Activated CD4-positive, CD25-positive, alpha-beta regulatory T cell treated with anti-CD3 and anti-CD28 coated beads, Interleukin-2, amount 50 U/mL, for 72 hours (primary cell): ENCODE measurements at places on chromosomes 2 and 18.

DNA sequence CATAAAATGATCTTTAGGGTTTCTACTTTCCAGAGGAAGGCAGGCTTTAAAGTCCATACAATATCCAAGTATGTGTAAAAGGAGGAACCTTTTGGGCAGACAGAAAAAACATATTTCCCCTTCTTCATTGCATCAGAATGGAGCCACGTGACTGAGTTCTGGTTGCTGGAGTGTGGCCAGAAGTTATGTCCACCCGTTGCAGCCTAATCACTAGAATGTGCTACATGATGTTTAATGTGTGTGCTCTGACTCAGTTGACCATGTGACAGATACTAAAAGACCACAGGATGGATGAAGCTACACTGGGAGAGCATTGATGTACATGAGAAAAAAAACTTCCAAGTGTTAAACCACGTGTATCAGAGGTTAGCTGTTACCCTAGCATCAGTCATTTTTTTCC is 460.9 kb downstream of the RIT2 start:
- no peak for DNase-seq

GRCh38 chr2:160522951-160523710 is 29.5 kb upstream of the RBMS1 start:
- no peak for DNase-seq

GRCh38 chr2:226564667-226565066 is 235.0 kb downstream of the IRS1 start:
- DNase-seq = no peak

DNA sequence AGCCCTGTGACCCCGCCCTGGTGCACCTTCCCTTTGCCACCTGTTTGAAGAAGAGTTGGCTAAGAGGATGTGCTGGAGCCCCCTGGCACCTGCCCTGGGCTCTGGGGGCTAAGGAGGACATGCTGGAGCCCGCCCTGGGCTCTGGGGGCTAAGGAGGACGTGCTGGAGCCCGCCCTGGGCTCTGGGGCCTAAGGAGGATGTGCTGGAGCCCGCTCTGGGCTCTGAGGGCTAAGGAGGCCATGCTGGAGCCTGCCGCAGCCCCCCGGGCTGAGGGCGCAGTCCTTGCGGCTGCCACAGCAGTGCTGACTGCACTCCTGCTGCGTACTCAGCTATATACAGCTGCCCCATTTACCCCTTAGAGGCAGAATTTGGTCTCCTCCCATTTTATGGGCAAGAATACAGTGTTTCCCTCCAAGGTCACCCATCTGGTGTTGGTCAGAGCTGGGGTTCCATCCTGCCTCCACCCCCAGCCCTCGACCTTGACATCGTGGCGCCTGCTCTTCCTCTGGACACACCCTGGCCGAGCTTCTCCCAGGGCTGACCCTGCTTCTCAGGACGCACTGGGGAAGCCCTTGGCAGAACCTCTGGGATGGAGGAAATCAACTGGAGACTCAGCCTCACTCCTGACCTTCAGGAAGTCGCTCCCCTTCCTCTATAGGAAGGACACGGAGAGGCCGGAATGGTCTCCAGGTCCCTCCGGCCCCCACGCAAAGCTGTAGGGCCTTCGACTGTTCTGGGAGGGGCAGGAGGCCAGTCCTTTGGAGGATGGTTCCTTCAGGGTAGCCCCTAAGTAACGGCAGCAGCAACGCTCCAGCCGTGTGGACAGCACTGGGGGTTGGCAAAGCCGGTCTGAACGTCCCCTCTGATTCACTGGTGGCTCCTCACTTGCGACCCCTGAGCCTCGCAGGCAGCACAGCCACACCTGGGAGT is 65.0 kb upstream of the HPCAL1 start:
- DNase-seq = no peak

DNA sequence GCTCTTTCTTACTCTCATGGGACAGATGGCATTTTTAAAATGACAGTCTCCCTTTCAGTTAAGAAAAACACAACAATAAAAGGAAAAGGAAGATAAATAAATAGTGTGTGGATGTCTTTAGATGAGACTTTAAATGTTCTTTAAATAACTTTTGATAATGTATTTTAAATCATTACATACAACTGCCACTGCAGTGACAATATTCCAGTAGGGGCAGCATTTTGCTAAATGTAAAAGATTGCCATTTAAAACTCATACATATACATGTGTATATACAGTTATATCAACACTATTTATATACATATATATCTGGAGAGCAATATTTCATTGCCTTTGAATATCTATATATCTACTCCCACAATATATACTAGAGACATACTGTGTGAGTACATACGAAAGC is 90.7 kb downstream of the INO80D start:
- DNase-seq = no peak

DNA sequence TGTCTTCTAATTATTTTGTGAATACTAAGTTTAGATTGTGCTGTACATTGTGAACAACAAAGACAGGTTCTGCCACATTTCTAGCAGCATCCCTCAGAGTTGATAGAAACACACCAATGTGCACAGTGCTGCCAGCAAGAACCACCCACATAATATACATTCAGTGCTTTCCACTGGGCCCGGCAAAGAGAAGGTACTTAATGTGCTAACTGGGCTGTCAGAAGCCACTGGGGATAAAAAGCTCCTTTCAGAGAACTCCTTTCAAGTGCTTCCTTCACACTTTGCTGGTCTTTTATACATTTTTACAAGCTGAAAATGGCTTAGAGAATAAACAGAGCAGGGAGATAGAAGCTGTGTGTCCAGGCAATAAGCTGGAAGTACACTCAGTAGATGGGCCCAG is 58.0 kb upstream of the CAPN13 start:
- no peak for DNase-seq

- DNase-seq = peak; percentile 57
Measured at GRCh38 chr2:136008205-136008865, 22.9 kb upstream of the DARS1 start.

DNA sequence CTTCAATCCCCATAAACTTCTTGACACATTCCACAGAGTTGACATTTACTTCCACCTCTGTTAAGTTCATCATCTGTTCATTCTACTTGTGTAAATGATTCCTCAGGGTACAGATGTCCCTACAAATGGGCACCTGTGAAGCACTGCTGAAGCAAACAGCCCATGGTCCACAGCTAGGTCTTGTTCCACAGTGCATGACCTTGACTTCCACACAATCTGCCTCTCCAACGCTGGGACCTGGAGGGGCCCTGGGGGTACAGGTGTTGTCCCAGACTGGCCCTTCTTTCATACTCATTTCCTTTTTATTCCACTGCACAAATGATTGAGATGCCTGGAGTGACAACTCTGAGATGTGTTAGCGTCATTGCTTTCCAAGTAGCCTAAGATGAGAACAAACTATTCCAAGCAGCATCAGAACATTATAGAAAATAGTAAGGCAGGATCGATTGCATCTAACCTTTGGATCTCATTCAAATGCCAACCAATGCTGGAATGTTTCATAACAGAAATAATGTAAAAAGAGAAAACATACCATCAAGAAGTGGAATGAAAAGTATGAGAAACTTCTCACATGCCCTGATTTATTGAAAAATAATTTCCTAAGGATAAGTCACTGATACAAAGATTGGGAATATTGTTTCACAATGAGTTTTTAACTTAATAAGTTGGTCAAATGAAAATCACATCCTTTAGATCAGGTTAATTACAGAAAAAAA is 31.2 kb downstream of the PIEZO2 start:
- DNase-seq = no peak

- DNase-seq = no peak
Measured at GRCh38 chr2:234044157-234044556, 6.3 kb upstream of the SPP2 start.

DNA sequence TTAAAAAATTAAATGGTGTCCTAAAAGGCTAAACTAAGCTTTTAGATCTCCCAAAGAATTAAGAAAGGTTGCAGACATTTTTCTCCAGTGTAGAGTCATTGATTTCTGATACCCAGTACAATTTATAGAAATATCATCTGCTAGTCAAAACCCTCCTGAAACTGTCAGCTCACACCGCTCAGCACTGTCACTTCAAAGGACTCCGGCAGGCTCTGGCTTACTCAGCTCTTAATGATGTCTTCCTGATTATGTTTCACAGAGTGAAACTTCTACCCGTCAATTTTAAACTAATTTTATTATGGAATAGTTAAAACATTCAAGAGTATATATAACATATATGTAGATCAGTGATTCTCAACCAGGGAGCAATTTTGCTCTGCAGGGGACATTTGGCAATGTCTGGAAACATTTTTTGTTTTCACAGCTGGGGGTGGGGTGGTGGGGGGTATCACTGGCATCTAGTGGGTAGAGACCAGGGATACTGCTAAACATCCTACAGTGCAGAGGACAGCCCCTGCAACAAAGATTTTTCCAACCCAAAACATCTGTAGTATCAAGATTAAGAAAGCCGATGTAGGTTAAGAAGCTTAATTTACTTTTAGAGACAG is 31.6 kb downstream of the CDK15 start:
- no peak for DNase-seq

GRCh38 chr2:10469301-10469700 is 21.2 kb upstream of the ODC1 start:
- no peak for DNase-seq

DNA sequence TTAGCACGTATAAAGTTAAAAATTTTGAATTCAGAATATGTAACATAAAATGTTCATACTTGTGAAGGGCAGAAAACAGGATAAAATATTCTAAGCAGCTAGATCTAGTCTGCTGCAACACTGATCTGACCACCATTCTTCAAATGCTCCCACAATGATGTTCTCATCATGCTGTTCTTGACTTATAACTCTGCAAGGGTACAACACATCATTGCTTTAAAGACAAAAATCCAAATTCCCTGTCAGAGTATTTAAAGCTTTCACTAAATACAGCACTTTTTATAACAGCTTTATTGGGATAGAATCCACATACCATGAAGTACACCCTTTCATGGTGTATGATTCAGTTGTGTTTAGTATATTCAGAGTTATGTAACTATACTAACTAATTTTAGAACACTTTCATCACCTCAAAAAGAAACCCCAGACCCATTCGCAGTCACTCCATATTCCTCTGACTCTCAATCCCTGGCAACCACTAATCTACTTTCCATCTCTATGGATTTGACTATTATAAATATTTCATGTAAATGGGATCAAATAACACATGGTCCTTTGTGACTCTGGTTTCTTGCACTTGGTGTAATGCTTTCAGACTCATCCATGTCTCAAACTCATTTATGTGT is 56.4 kb downstream of the MAP4K3 start:
- no peak for DNase-seq

GRCh38 chr2:158979772-158980171 is 11.3 kb downstream of the TANC1 start:
- no peak for DNase-seq

GRCh38 chr2:232542715-232543467 is 3.4 kb downstream of the CHRNG start:
- peak; percentile 27 for DNase-seq

- DNase-seq = no peak
Measured at GRCh38 chr2:207219676-207220501, 54.1 kb upstream of the KLF7 start.

- DNase-seq = no peak
Measured at GRCh38 chr2:128386066-128386465, 67.4 kb upstream of the HS6ST1 start.

DNA sequence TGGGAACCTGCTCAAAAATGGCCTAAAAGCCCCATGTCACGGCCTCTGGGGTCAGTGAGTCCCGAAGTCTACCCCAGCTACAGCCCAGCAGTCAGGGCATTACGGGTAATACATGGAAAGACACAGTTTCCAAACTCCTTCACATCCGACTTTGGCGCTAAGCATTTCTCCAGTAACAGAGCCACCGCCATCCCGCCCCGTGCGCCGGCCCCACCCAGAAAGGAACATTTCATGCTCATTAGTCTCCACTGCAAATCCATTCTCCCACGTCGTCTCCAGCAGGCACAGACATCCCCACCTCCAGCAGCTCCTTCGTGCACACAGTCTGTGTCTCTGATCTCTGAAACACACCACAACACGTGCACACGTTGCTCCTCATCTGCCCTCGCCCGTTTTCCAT is 509.2 kb upstream of the ID2 start:
- DNase-seq = no peak

GRCh38 chr2:241015439-241015838 is 17.0 kb downstream of the SNED1 start:
- no peak for DNase-seq

GRCh38 chr2:74399785-74400184 is 19.7 kb upstream of the DCTN1 start:
- DNase-seq = no peak

GRCh38 chr2:237581326-237581725 is 9.2 kb downstream of the RAB17 start:
- DNase-seq = no peak

DNA sequence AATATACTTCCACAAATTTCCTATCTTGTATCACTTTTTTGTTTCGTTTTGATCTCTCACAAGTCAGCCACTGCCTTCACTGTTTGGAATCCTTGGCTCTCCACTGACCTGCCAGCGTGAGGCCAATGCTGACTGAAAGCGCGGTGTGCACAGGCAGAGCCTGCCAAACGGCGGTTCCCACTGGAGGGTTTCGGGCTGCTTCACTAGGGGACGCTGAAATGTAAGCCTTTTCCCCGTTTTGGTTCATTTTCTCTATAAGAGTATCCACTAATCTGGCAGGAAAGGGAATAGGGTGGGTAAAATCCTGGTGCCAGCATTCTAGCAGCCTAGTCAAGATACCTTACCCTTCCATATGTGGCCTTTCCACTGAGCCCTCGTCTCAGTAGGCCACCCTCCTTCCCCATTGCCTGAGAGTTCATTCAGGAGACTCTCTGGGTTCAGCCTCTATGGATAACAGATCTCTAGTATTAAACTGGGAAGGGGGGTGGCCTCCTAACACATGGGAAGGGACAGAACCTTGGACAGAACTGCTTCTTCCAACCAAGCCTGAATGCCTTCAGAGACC is 91.5 kb downstream of the DYM start:
- DNase-seq = no peak
